ENCODE measurements at places on chromosomes 1 and 21.

DNA sequence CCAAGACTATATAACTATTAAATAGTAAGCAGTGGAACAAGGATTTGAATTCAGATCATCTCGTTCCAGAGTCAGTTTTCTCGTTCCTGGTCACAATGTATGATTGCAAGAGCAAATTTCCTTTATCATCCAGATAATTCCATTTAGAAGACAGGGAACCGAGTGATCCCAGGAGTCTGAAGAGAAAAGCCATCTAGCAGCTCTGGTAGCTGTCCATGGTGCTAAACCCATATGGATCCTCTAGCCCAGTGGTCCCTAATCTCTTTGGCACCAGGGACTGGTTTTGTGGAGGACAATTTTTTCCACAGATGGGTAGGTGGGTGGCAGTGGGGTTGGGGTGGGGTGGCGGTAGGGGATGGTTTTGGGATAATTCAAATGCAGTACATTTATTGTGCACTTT is 229.4 kb downstream of the PTPRU start:
- no peak for DNase-seq

GRCh38 chr1:112855152-112855828 is 100.7 kb downstream of the SLC16A1 start:
- no peak for DNase-seq

DNA sequence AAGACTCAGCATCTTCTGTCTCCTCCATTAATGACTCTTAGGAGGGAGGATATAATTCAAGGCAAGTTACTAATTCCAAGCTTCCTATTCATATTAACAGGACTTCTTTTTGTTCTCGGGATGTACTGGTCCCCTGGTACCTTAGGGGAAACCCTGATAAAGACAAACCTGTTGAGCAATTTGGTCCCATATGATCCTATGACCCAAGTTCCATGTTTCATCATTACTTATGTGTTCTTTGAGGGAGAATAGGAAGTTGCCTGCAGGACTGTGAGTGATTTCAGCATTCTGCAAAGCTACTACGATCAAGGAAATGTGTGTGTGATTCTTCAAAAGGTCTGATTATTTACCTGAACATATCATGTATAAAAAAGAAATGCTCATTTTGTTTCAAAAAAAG is 5.8 kb upstream of the FMO3 start:
- no peak for DNase-seq

DNA sequence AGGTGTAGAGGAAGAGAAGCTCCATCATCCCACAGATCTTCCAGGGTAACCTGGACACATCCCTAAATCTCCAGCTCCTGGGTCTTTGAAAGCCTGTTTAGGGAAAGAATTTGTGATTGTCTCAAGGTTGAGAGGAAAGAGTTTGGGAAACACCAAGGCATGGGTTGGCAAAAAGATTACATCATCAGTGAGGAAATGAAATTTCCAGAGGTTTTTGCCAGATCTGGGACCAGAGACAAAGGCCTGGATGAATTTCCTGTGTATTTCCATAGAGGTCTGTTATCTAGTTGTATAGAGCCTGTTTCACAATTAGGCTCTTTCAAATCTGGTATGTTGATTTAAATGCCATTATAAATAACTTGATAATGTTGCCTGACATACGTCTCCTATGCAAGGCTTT is 82.3 kb downstream of the GPR89B start:
- no peak for DNase-seq

DNA sequence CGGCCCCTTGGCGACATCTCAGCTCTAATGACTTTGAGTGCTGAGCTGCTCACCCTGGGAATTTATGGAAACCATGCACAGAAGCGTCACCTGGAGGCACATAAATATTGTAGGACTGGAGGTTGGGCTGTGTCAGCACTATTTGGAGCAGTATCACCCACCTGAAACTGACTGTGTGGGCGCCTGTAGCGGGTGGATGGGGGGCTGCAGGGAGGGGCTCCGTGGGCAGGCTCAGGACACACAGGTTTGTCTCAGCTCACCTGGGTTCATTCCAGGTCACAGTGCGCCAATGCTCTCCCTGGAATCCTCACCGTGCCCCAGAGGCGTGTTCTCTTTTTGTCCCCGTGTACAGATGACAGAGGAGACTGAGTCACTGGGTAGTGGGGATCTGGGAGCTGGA is 74.8 kb upstream of the ACTL8 start:
- DNase-seq = no peak

DNA sequence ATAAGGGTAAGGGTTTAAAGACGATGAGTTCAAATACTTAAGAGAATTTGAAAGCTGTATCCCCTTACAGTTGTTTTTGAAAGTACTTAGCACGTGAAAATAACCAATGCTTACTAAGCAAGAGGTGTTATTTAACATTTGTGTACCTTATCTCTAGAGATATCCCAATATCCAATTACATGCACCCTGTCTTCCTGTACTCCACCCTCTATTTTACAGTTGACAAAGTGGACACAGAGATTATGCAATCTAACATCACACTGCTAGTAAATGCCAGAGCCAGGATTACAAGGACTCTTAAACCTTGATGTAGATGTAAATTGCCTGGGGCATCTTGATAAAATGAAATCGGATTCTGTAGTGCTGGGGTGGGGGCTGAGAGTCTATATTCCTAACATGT is 72.0 kb downstream of the GDAP2 start:
- DNase-seq = no peak

- peak; percentile 10 for DNase-seq
Observed at GRCh38 chr1:58104960-58105359, 441.6 kb downstream of the OMA1 start.

GRCh38 chr1:161131523-161132409 is 701 bp downstream of the DEDD start:
- no peak for DNase-seq

- DNase-seq = no peak
Observed at GRCh38 chr21:41656946-41657525, 109.8 kb downstream of the RIPK4 start.
